CD8-positive, alpha-beta T cell (primary cell): ENCODE measurements at places on chromosomes 12 and 14. TPM values are rescaled to one million over a fixed set of nuclear protein-coding genes. Genes with fewer than 3 reads are reported as not detected.
A peak's percentile ranks its signal among the peaks of the same experiment; 100 is the strongest.

DNA sequence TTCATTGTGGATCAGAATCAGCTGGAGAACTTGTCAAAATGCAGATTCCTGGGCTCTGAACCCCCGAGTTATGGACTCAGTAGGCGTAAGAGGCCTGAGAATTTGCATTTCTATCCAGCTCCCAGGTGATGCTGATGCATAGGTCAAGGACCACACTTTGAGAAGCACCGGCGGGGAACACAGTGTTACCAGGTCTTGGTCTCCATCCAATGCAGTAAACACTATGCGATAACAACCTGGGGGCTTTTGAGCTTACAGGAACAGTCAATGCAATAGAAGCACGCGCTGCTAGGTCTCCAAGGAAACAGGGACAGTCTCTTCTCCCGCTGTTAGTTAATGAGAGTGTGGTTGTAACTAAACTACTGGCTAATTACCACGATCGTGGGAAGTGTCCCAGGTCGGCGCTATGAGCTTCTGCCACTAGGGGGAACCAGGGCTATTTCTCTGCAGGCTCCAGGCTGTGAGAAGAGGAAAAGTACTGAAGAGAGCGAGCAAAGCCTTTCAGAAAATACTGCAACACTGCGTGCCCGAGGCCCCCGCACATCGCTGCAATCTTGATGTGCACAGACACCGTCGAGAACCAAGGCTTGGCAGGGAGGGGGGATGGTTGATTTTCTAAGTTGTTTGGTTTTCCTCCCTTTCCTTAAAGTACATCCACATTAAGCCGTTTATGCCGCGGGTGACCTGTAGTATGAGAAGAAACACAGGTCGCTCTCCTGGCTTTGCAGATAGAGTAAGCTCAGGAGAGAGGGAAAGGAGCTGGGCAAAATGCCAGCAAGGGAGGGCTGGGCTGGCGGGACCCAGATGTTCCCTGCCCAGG is 52.0 kb upstream of the KCNA1 start:
- DNase-seq = peak; percentile 79

DNA sequence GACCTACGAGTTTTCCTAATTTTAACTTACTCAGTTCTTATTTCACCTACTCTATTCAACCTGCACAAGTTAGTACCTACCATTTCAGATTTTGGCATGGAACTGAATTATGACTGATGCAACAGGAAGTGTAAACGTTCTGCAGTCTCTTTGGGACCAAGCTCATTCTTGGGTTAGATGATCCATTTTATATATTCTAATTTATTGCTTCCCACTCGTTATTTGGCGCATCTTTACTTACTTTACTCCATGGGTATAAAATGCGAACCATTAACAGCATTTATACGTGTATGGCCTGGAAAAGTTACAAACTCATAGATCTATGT is 1.0 kb upstream of the EML1 start:
- DNase-seq = no peak

- peak; percentile 89 for DNase-seq
Observed at GRCh38 chr12:6914246-6914946, at the start of gene ENO2. Gene ENO2, plus strand, starts transcription at chr12:6914580. Its CDS starts 1,253 bp downstream, at chr12:6915833.

- no peak for DNase-seq
Observed at GRCh38 chr14:102407258-102407657, 44.5 kb downstream of the TECPR2 start.

GRCh38 chr14:99395909-99396530 is 84.6 kb downstream of the SETD3 start:
- peak; percentile 62 for DNase-seq

- no peak for DNase-seq
Observed at GRCh38 chr12:10901427-10901826, 7.9 kb downstream of the TAS2R13 start.

GRCh38 chr12:54993181-54993835 is 8.7 kb upstream of the TESPA1 start:
- DNase-seq = peak; percentile 89

DNA sequence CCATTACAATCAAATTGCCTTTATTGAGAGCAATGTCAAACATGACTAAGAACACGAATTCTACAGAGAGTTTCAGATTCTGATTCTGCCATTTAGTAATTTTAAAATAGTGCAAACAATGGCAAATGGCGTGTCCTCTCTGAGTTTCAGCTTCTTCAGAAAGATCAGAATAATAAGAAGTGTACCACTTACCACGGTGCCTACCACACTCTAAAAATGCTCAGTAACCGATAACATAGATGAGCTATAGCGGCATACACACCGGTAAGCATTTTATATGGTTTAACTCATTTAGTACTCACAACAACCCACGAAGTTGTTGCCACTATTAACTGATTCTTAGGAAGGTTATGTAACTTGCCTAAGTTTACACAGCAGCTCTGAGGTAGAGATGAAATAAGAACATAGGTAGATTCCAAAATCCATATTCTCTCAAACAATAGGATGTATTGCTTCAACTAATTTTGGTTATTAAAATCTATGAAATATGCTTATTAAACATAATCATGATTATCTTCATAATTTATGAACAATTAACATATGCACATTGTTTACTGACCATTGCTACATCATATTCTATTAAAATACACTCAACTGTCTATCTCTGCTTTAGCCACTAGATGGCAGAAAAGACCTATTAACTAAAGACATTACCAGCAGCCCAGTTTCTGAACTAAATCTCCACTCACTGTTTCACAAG is 38.3 kb downstream of the SLC6A15 start:
- no peak for DNase-seq

- no peak for DNase-seq
Observed at GRCh38 chr12:12620730-12621315, 9.1 kb downstream of the CREBL2 start.

- DNase-seq = no peak
Observed at GRCh38 chr14:77616133-77616453, 344 bp downstream of the SPTLC2 start.

- no peak for DNase-seq
Observed at GRCh38 chr14:81716953-81717352, 183.3 kb upstream of the SEL1L start.

DNA sequence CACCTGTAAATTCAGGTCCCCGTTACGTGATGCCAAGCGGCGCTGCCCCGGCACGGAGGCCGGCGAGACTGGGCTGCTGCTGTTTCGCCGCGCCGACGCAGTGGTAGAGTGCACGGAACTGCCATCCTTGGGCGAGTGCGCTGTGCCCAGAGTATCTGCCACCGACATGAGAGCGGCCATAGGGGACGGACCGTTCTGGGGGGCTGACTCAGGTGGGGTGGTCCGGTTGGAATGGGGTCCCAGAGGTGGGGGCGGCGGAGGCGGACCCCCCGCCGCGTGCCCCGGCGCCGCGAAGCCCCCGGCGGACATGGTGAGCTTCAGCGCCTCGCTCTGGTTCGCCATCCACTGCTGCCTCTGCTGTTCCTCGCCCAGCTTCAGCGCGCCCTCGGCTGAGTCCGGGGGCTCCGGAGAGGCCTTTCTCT is 2.8 kb downstream of the IRF2BPL start:
- DNase-seq = no peak

DNA sequence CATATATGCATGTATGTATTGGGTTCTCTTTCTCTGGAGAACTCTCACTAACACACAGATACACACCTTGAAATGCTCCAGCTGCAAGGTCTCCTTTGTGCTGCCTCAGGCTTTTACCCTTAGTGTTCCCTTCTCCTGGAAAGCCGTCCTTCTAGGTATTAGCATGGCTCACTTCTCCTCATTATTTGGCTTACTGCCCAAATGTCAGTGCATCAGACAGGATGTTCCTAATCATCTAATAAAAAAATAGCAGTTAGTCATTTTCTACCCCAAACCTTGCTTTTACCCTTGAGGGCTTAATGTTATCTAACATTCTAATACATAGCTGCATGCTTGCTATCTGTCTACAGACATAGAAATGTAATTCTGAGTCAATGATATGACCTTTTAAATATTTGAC is 109.0 kb upstream of the SLC16A7 start:
- no peak for DNase-seq

DNA sequence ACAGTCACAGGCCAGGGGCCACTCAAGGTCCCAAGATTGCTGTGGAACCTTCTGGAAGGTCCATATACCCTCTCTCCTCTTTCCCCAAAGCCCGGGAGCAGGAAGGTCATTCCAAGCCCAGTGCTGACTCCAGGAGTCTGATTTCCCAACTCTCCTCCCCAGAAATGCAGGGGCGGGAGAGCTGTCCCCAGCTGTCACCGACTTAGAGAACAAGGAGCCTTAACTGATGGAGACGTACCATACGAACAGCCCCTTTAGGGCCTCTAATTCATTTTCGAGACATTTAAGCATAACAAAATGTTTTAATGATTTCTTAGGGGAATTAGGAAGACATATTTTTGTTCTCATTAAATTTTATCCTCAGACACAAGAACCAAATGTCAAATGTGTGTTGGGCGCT is 99.2 kb downstream of the PHETA1 start:
- DNase-seq = no peak

GRCh38 chr12:96892104-96892503 is 15.0 kb upstream of the NEDD1 start:
- no peak for DNase-seq

- DNase-seq = no peak
Observed at GRCh38 chr14:65263177-65263788, 149.2 kb upstream of the FUT8 start.

DNA sequence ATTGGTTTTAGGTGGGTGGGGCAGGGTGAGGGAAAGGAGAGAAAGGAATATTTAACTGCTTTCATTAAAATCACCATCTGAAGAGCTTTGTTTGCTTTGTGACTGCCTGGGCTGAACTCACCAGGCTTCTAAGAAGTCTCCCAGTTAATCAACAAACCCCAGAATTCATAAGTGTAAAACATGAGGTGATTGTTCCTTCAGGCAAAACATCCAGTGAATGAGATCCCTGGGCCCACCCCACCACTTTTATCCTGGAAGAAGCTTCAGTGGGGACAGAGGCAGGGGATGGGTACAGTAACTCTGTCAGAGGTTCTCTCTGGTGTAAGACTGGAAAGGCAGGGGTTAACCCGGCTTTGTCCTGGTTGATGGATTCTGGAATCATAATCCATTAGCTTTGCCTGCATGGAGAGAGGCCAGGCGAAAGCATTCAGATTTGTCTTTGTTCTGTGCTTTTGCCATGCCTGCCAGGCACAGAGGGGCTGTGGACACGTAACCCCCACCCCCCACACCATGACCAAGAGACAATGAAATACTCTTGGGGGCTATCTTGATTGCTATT is 16.7 kb downstream of the PDE1B start:
- DNase-seq = no peak

- DNase-seq = no peak
Observed at GRCh38 chr12:59587710-59588109, 8.1 kb upstream of the SLC16A7 start.

DNA sequence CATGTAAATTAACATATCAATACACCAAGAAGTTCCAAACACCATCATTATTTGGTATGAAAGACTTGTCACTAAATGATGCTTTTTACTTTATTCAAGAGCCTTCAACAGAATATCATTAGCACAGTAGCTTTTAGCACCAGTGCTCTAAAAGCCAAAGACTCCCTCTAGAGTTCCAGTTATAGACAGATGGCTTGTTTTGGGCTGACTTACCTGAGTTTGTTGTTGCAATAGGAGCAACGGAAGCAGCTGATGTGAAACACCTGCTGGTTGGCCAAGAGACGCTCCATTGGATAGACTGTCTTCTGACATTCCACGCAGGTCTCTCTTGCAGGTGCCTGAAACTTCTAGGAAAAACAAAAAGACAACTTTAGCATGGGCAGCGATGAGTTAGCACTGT is 14.5 kb upstream of the CERS5 start:
- no peak for DNase-seq

- no peak for DNase-seq
Observed at GRCh38 chr14:74947353-74948227, 7.8 kb downstream of the PGF start.

DNA sequence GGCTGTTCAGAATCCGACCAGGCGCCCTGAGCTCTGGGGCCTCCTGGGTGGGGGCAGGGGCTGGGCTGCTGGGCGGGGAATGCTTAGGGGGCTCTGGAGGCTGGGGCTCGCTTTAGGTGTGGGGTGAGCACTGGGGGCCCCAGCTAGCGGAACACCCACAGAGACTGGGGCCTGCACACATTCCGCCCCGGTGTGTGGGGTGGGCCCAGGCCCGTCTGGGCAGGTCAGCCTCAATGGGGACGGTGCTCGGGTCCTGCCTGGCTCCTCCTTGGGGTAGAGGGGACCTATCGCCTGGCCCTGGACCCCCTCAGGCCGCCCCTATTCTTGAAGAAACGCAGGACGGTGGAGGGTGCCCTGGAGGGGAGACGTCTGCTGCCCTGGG is 364.8 kb downstream of the TMEM121 start:
- DNase-seq = no peak

DNA sequence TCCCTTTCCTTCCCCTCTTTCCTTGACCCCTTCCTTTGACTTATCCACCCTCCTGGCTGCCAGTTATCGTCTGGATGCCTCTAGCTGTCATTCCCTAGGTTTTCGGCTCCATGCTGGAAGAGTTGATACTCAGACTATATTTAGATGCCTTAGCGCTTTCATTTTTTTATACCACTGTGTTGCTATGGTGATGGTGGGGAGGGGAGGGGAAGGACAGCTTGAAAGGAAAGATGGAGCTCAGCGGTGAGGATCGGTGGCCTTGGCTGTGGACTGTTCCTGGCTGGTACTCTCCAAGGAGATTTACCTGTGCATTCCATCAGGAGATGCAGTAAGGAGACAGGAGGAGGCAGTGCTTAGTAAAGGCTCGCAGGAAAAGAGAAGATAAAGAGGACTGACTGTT is 108.7 kb downstream of the SLC8A3 start:
- DNase-seq = no peak

DNA sequence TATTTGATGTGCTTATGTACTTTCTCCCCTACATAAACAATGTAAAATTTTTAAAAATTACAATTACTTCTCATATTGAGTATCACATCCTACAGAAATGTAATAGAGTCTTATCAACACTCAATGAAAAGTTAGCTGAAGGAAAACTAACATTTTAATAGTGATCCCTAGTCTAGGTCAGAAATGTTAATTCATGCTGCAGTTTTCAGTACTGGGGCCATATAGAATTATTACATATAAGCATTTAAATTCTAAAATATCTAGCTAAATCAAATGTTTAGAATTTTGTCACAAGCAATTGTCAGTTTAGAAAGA is 37.8 kb downstream of the SLC6A15 start:
- no peak for DNase-seq

FICD gene
- 4.2 TPM for total RNA-seq

SUOX gene
- total RNA-seq = 1.2 TPM

IKBIP gene
- 1.9 TPM for total RNA-seq

JDP2 gene
- not detected for total RNA-seq

CD4 gene
- 1.00 TPM for total RNA-seq

SIX6 gene
- not detected for total RNA-seq

GNB3 gene
- total RNA-seq = 0.49 TPM

CLEC9A gene
- total RNA-seq = not detected
